ENCODE measurements at places on chromosomes 6 and 20.
A peak's percentile ranks its signal among the peaks of the same experiment; 100 is the strongest.

DNA sequence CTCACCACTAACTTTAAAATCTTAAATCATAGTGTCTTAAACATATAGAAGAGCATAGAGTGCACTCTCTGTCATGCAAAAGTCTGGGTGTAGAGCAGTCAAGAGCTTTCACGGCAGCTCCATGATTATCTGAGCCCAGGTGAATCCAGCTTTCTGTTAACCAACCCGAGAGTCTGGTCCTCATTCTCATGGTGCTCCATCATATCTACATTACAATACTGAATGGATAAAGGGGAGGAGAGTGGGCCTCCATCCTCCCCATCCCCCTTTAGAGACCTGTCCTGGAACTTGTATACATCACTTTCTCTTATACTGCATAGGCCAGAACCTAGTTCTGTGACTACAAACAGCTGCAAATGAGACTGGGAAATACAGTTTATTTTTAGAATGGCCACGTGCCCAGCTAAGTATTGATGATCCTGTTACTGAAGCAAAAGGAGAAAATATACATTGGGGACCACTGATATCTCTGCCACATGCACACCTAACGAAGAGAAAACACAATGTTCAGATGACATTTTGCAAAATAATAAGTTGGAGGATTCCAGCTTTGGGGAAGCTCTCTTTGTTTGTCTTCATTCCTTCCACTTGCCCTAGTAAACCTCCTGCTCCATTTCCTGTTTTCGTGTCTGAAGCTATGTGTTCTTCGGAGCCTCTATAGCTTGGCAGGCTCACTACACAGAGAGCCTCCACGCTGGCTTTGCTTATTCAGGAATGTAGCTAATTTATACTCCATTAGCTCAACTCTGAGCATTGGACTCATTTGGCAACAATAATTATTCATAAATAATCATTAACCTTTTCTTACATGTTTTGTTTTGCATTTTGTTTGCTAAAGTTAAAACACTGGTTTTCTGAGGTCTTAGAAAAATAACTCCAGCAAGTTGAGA, 110.1 kb downstream of the IYD start:
- no peak for DNase-seq

DNA sequence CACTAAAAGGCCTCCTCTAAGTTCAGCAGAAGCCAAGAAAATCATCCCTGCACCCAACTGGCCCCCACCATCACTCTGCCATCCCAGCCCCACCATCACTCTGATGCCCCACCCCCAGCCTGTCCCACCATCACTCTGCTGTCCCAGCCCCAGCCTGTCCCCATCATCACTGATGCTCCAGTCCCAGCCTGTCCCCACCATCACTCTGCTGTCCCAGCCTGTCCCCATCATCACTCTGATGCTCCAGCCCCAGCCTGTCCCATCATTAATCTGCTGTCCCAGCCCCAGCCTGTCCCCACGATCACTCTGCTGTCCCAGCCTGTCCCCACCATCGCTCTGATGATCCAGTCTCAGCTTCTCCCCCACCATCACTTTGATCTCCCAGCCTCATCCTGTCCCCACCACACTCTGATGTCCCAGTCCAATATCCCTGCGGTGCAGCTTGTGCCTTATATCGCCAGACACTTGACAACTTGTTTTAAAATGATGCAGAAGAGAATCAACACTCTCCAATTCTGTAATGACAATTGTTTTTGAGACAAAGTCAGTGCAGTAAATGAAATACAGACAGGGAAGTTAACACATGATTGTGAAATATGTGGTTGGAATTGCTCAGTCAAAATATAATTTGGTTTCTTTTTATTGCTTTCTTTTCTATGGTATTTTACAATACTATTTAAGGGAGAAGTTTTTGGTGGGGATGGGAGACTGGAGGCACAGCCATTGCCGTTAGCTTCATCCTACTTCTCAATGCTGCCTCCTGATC, 100.8 kb downstream of the TNFAIP3 start:
- no peak for DNase-seq

GRCh38 chr20:34083137-34083536, 28.9 kb downstream of the EIF2S2 start:
- DNase-seq: peak; percentile 85

DNA sequence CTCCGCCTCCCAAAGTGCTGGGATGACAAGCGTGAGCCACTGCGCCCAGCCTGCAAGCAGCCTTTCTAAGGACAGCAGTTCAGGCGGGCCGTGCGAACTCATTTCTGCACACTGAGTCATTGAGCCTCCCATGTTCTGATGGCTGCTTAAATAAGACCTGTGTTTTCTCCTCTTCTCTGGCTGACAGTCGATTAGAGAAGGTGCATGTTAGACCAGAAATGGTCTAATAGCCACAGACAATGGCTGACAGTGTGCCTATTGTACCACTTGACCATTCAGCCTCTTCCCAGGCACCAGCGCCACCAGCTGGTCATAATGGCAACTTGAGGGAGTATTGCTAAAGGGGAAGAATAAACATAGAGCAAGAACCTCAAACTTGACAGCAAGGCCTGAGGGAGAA, 6.2 kb downstream of the CST11 start:
- no peak for DNase-seq

- no peak for DNase-seq
Observed at GRCh38 chr6:169852504-169853195, 101.2 kb downstream of the ERMARD start.

DNA sequence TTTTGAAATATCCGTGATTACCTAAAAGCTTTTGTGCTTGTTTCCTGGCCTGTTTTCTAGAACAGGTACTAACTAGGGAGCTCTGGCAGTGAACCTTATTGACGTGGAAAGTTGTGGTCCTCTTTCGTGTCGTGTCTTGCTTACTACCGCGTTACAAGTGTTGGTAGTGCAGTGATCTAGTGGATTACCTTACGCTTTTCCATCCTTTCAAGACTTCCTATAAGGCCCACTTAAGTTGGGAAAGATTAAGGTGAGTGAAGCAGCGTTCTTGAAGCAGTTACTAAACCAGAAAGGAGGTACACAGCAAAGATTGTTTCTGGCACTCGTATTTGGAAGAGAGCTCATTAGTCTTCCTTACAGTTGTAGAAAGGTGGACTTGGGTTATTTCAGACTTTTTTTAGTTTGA, 1.9 kb downstream of the PNRC1 start:
- DNase-seq: no peak

- no peak for DNase-seq
Observed at GRCh38 chr20:33568378-33568777, 78.5 kb downstream of the CBFA2T2 start.

- DNase-seq: no peak
Observed at GRCh38 chr6:84671183-84671582, 93.2 kb downstream of the TBX18 start.

DNA sequence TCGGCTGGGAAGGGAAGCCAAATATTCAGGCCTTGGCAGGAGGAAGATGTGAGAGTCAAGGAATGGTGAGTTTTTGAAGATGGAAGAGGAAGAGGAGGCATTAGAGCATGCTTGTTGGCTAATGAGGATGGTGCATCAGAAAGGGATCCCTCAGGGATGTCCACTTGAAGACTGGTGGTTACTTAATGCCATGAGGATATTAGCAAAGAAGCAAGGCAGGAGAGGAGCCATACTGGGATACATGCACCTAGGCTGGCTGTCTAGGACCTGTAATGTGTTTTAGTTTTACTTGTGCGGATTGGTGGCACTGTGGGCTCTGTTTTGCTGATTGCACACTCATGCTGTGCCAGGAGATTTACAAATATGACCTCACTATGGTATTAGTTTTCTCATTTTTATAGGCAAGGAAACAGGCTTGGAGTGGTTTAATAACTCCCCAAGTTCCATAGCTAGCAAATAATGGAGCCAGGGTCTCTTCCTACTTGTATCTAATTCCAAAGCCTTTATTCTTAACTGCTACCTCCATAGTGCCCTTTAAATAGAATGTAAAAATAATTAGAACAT, 37.8 kb downstream of the NCOA7 start:
- no peak for DNase-seq

GRCh38 chr20:58901488-58902402, 49.2 kb downstream of the GNAS start:
- no peak for DNase-seq

GRCh38 chr20:9206486-9206885, 137.6 kb downstream of the PLCB4 start:
- no peak for DNase-seq

DNA sequence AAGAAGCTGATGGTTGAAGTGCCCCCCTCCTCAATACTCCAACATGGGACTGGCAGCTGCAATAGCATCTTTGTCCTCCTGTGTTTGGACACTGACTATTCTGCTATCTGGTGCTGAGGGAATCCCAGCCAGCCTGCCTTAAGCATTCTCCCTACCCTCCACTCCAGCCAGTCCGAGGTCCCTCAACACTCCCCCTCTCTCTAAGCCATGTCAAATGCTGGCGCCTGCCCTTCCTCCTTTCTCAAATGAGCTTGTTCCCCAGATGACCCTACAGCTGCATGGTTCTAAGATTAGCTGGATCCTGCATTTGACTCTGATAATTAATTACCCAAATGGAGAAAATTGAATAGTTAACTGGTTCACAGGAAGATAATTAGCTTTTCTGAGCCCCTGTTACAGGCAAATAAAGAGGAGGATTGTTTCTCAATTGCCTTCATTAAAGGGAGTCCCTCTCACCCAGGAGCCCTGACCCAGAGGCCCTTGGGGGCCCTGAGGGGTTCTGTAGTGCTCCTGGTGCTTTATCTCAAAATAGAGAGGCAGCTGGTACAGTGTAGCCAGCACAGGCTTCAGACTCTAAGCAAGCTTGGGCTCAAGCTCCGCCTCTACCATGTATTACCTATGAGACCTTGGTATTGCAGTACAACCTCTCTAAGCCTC, 37.9 kb upstream of the CHD6 start:
- no peak for DNase-seq

DNA sequence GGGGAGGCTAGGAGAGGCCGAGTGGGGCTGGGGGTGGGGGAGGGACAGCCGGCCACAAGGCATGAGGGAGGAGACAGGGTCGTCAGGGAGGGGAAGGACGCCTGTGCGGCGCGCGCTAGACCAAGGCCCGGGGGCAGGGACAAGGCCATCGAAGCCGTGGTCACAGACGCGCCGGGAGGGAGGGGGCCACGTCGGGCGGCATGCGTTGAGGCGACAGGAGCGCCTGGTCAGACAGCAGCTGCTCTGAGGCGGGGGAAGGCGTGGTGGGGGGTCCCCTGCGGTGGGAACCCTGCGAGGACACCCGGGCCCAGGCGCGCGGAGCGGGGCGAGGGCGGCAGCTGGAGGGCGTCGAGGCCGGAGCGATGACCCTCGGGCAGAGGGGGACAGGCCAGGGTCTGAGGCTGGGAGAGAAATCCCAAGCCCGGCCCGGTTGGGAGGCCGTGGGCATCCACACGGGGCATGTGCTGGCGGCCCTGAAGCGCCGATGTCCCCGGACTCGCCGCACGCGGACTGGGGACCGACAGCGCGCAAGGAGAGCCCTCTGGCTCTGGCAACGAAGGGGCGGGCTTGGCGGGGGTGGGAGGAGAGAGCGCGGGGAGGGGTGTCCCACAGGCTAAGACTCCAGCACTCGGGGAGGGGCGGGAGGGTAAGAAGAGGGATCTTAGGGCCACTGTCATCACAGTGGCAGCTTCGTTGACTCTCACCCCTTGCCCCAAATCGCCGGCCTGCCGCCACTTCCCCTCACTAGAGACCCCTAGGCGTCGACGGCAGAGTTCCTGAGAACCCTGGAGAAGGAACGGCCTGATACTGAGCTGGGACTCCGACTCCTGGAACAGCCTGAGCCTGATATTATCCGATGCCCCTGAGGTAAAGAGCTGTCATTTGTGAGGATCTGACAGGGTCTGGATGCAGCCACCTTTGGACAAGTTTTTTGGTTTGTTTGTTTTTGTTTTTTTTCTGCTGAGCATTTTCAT, 5.0 kb downstream of the TMEM239 start:
- peak; percentile 75 for DNase-seq

All from aorta (tissue), 5 donors.